Posterior cingulate gyrus (tissue), 11 donors: ENCODE measurements at places on chromosomes 12 and 14.

- DNase-seq, result no peak
Observed at GRCh38 chr12:49036029-49036428, 17.5 kb upstream of the PRKAG1 start.

DNA sequence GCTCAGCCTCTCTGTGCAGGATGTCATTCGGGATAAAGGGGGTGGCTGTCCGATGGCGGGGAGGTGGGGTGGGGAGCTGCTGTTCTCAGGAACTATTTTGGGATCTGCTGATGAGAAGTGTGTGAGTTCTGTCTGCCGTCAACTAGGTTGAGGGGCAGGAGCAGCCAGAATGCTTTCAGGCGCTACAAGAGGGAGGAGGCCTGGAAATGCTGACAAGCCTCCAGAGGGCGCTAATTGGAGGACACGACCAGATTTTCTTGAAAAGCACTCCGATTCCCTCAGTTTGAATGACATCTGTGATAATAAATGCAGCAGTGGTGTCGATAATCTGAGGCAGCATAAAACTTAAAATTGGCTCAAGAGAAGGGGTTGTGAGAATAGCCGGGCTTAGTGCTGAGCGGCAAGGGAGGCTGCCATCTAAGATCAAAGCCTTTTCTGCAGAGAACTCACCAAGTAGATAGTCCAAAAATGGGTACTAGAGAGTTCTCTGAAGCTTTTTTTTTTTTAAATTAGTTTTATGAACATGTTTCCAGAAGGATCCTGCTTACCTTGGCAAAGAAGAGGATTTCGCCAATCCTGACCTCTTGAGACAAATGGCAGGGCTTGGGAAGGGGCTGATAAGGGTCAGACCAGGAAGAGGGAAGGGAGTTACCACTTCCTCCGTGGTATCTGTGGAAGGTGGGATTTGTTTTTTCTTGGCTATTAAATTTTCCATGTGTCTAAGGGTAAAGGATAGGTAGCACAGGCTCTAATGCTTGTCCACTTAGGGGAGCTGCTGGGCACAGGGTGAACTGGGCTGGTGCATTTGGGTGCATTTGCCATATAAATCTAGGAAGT lies 94.4 kb downstream of the CRACR2A start:
- DNase-seq, result no peak

- DNase-seq, result peak; percentile 70
Observed at GRCh38 chr14:99605299-99605961, 1.4 kb upstream of the CCDC85C start.

DNA sequence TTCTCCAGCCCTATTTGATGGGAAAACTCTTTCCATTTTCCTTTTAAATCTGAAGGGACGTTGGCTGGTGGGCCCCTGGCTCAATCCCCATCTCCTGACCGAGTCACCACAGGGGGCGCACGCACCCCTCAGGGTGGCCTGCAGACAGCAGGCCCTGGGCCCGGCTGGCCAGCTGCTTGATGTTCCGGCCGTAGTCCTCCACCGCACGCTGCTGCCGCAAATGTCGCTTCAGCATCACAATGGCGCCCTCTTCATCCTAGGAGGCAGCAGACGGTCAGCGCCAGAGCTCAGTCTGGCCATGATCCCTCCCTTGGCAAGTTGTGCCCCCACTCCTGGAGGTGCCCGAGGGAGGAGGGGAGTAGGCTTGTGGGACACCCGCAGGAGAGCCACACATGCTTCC lies 70.0 kb downstream of the PLEKHG3 start:
- no peak for DNase-seq

DNA sequence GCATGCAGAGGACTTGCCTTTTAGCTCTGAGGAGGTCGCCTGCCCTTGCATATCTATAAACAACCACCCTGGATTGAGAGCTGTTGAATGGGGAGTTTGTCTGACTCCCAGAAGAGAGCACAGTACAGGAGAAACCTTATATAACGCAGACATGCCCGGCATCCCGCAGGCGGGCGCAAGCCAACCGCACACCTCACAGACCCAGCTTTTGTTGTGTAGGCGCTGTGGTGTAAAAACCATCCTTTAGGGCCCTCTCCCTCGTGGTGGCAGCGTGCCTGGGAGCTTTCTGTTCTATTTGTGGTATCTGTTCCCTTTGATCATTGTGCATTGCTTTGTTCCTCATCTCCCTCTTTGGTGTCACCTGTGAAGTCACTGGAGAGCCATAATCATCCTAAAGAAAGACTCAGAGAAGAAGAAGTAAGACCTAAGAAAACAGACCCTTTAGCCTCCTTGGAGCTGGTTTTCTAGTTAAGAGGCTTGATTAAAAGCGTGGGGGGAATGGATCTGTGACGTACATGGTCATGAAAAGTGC lies 77.7 kb downstream of the ETV6 start:
- DNase-seq, result peak; percentile 59

GRCh38 chr12:29599381-29599780 lies 101.9 kb upstream of the OVCH1 start:
- no peak for DNase-seq

DNA sequence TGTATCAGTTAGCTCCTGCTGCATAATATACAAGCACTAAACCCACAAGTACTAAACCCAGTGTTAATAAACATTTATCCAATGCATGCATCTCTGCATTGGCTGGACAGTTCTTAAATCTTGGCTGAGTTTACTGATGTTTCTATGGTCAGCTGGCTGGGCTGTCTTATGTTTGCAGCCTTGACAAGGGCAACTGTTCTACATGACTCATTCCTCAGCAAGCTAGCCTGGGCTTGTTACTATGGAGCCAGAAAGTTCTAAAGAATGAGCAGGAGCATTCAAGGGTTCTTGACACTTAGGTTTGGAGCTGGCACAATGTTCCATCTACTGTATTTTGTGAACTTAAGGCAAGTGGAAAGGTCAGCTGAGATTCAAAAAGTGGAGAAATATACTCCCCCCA lies 199.1 kb downstream of the GLT1D1 start:
- no peak for DNase-seq

DNA sequence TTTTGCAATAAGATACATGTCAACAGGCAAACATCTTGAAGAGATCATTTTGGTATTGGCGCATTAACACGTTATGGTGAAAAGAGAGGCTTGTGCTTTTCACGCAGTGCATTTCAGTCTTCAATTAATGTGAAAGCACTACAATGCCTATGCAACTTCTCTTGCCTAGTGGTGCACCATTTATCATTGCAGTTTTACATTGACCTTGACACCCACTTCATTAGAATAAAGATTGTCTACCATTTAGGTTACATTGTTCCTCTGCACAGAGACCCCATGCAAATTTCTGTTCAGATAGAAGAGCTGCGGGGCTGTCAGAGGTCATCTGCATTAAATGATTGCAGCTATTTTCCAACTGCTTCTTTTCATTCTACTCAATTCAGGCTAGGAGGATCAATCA lies 212.2 kb upstream of the NPAS3 start:
- DNase-seq, result no peak

DNA sequence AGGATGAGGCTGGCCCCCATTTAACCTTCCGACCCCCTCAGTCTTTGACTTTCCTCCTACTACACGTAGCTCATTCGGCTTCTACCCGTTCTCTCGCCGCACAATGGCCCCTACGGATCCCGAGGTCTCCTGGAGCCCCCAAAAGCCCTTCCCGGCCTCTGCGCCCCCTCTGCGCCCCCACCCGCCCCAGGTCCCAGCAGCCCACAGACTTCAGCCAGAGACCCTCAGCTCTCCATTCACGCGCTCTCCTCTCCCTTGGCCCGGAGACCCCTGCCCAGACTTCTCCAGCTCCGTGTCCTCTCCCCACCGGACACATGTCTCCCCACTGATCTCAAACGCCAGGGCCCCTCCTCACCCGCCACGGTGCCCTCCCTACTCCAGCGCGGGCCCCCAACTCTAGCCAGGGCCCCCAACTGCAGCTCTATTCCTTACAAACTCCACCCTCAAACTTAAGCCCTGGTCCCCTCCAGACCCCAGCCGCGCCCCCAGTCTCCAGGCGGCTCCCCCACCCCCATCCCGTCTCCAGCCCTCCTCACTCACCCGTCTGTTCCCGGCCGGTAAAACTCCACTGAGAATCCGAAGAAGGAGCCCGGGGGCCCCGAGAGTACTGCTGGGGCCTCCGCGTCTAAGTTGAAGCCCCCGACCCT lies 502 bp downstream of the ITGA5 start:
- DNase-seq, result no peak

- no peak for DNase-seq
Observed at GRCh38 chr14:64845878-64846277, 33.8 kb downstream of the SPTB start.

GRCh38 chr12:68261896-68262295 lies 8.5 kb upstream of the IL22 start:
- no peak for DNase-seq

DNA sequence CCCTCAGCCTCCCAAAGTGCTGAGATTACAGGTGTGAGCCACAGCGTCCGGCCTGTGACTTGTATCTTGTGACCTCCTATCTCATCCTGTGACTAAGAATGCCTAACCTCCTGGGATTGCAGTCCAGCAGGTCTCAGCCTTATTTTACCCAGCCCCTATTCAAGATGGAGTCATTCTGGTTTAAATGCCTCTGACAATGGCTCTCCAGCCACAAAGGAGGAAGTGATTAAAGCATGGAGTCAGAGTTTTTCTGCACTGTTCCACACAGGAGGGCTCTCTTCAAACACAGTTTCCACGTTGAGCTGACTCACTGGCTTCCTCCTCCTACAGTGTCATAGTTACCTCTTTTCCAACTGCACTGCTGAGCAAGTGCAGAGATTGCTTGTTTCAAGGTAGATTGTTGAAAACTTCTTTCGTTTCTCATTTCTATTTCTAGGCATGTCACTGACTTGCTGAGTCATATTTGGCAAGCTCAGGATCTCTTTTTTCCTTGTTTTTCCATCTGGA lies 383.8 kb downstream of the PCNX1 start:
- DNase-seq, result no peak

DNA sequence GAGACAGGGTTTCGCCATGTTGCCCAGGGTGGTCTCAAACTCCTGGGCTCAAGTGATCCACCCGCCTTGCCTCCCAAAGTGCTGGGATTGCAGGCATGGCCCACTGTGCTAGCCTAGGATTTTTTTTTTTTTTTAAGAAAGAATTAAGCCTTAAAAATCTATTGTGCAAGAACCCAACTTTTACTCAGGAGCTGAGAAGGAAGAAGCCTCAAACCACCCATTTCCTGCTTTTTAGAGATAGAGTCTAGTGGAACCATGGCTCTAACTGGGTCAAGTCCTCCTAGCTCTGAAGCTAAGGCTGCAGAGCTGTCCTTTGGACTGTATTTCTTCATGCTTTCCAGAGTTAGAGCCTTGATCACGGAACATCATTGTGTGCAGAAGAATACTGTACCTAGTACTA lies 1.3 kb upstream of the TSFM start:
- no peak for DNase-seq

GRCh38 chr14:39228509-39229221 lies 5.0 kb upstream of the MIA2 start:
- DNase-seq, result no peak

DNA sequence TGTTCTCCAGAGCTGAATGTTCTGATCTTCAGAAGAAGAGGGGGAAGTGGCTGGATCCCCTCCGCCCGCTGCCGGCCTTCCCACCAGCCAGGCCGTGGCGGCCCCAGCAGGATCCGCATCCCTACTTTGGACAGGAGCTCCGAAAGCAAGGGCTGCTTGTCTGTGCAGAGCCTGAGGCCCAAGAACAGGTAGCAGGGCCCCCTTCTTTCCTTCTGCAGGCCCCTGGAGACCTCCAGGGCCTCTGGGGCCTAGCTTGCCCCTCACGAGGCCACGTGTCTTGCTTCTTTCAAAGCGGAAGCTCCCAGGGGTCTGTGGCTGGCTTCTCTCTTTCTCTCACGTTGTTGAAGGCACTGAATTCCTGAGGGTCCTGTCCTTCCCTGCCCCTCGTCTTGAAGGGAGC lies 13.2 kb downstream of the PGF start:
- no peak for DNase-seq

DNA sequence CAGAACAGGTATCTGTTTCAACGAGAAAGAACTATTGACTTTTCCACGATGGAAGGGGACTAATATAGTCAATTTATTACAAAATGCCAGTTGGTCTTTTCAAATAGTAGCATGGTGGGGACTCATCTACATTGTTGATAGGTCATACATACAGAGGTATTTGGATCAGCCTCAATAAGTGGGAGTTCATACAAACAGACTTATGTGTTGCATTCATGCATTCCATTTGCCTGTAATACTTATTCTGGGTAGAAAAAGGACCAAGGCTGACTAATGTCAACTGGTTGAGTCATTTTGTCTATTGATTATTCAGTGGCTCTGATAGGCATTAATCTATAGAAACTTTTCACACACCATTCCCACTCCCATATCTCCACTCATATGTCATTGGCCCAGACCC lies 41.5 kb upstream of the GLIPR1 start:
- DNase-seq, result no peak

- no peak for DNase-seq
Observed at GRCh38 chr14:29290441-29290840, 523.9 kb downstream of the FOXG1 start.

DNA sequence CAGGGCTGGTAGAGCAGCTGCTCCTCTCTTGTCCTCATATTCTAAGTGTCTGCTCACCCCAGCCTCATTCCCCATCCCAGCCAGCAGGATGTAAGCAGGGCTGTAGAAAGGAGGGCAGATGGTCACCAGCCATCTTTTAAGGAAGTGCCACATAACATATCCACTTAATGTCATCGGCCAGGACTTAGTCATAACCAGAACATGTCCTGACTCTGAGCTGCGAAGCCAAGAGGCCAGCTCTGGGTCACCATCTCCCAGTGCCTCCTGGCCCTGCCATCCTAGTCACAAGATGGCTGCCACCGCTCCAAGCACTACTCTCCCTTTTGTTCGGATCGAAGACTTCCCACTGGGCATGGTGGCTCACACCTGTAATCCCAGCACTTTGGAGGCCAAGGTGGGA lies 123.9 kb downstream of the PLXNC1 start:
- no peak for DNase-seq

- no peak for DNase-seq
Observed at GRCh38 chr12:26790645-26790994, 42.4 kb downstream of the ITPR2 start.

GRCh38 chr12:71896205-71896882 lies 42.3 kb upstream of the TPH2 start:
- DNase-seq, result no peak

GRCh38 chr12:91406920-91407341 lies 224.3 kb upstream of the DCN start:
- no peak for DNase-seq

- no peak for DNase-seq
Observed at GRCh38 chr12:25926536-25926935, 31.9 kb upstream of the RASSF8 start.

- no peak for DNase-seq
Observed at GRCh38 chr14:89324501-89325298, 92.3 kb downstream of the FOXN3 start.

DNA sequence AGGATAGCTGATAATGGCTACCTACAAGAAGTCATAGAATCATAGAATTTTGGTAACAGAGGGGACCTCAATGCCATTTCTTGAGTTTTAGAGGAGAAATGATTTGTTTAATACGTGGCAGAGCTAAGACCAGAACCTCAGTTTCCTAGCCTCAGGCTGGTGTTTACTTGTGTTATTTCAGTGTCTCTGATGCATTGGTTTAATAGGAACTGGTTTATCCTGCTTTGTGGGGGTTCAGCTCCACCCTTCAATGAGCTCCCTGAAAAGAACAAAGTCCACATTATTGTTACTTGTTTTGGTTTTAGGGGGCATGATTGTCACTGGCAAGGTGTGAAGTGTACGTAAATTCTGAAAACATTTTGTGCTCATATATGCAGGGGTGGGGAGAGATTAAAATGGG lies 55.4 kb downstream of the AKAP6 start:
- DNase-seq, result no peak

- no peak for DNase-seq
Observed at GRCh38 chr14:37668646-37669045, 73.2 kb downstream of the TTC6 start.

- no peak for DNase-seq
Observed at GRCh38 chr12:118590406-118591150, 214.2 kb downstream of the SUDS3 start.
